Small intestine (tissue), 16 donors: ENCODE measurements at places on chromosomes 16 and 17.

DNA sequence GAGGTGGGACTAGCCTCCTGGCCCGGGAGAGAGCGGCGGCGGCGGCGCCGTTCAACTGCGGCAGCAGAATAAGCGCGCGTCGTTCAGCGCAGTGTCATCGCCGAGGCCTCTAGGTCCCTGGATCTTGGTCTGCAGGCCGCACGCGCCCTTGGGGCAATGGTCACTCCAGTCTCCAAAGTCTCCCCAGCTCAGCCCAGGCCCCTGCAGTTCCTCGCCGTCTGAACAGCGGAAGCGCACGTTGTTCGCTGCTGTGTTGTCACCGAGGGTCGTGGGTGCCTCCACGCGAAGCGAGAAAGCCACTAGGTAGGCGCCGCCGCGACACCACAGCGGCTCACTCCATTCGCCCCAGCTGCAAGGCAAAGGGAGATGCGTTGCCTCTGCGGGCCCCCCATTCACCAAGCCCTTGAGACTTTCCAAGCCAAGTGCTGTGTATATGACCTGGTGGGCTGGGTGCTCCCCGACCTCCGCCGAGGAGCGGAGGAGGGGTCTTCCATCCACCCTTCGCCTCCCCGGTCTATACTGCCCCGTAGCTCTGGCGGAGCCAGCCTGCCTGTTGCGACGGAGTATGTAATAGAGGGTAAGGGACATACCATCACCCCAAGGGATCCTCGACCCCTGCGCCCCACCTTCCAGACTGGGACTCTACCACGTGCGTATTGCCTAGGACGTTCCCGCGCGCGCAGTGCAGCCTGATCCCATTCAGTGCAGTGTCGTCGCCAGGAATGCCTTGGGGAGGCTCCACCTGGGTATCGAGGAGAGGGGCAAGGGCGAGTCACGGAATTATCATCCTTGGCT, 656 bp downstream of the VMO1 start:
- peaks cover 12% of the 10 kb centered on the region for H3K36me3 ChIP-seq
- no peak overlapping the region for H3K4me3 ChIP-seq
- H3K27ac ChIP-seq = no peak overlapping the region
- peaks cover 46% of the 10 kb centered on the region for H3K27me3 ChIP-seq

GRCh38 chr17:64261417-64262145, 1.5 kb downstream of the TEX2 start:
- peak overlapping the region; percentile 88 for H3K27ac ChIP-seq
- peaks cover 9% of the 10 kb centered on the region for H3K4me1 ChIP-seq
- H3K27me3 ChIP-seq = no peaks in the 10 kb centered on the region
- peak overlapping the region; percentile 74 for H3K4me3 ChIP-seq

- peak; percentile 54 for DNase-seq
- no peak overlapping the region for H3K27ac ChIP-seq
- no peaks in the 10 kb centered on the region for H3K27me3 ChIP-seq
- H3K4me3 ChIP-seq = no peak overlapping the region
These were observed 27.9 kb downstream of the MBTD1 start for GRCh38 chr17:51231999-51232398.

GRCh38 chr16:84068783-84069462, 26.3 kb upstream of the SLC38A8 start:
- DNase-seq = no peak
- H3K27ac ChIP-seq = no peak overlapping the region
- no peaks in the 10 kb centered on the region for H3K27me3 ChIP-seq
- H3K4me3 ChIP-seq = no peak overlapping the region
- peaks cover 11% of the 10 kb centered on the region for H3K36me3 ChIP-seq

GRCh38 chr17:1181753-1182137, 2.0 kb upstream of the ABR start:
- peaks cover 55% of the 10 kb centered on the region for H3K27me3 ChIP-seq
- no peak overlapping the region for H3K4me3 ChIP-seq
- H3K36me3 ChIP-seq = peaks cover 2% of the 10 kb centered on the region
- no peak for DNase-seq
- H3K27ac ChIP-seq = no peak overlapping the region

DNA sequence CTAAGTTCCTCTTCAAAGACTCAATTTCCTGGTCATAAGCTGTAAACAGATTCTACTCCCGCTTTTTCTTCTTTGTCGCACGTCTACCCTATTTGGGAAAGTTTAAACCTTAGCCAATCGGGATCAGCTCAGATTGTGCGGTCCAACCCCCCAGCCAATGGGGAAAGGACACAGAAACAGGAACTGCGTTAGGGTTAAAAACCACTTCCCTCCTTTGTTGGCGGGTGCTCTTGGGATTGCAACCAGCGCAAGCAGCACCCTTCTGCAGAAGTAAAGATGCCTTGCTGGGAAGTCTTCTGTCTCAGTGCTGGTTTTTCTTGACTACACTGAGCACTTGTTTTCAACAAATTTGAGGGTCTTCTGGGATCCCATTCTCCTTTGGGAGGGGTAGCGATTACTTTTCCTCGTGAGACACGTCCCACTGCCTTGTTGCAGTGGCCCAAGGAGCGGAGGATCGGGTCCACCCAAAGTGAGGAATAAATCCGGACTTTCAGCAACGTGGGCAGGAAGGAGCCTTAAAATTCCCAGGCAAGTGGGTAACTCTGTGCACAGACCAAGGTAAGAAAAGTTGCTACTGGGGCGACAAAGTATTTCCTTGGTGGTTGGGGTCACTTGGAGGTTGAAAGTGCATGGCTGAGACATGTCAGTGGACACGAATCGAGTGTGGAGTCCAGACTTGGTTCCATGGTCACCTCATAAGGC, 1.0 kb upstream of the YPEL3 start:
- peak overlapping the region; percentile 77 for H3K27ac ChIP-seq
- no peaks in the 10 kb centered on the region for H3K36me3 ChIP-seq
- H3K27me3 ChIP-seq = no peaks in the 10 kb centered on the region
- H3K4me1 ChIP-seq = peaks cover 22% of the 10 kb centered on the region
- H3K4me3 ChIP-seq = no peak overlapping the region
- no peak for DNase-seq

DNA sequence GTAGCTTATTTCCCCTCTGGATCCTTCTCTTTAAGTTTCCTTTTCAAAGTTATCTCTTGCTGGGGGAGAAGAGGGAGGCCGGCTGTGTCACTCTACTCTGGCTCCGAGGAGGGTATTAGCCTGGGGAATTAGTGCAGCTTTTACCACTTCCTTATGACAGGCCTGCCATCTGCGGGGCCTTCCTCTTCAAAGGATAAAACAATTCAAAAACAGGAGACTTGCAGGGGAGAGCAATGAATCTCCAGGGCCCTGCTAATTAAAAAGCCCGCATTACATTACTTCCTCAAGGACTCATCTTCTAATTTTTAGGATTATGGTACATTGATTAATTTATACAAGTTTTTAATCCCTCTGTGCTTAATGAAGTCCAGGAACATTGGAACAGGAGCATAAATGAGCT, 190.9 kb upstream of the CDH5 start:
- no peak overlapping the region for H3K4me3 ChIP-seq
- DNase-seq = no peak
- no peaks in the 10 kb centered on the region for H3K36me3 ChIP-seq
- no peaks in the 10 kb centered on the region for H3K4me1 ChIP-seq
- no peaks in the 10 kb centered on the region for H3K27me3 ChIP-seq

- no peak overlapping the region for H3K4me3 ChIP-seq
- no peak for DNase-seq
- H3K4me1 ChIP-seq = no peaks in the 10 kb centered on the region
These were observed 40.6 kb upstream of the HAS3 start for GRCh38 chr16:69064764-69065313.

GRCh38 chr17:81429821-81430551, 34.7 kb downstream of the BAHCC1 start:
- DNase-seq = no peak
- H3K4me1 ChIP-seq = peaks cover 2% of the 10 kb centered on the region
- H3K4me3 ChIP-seq = no peak overlapping the region
- H3K27ac ChIP-seq = no peak overlapping the region
- peaks cover 3% of the 10 kb centered on the region for H3K27me3 ChIP-seq

DNA sequence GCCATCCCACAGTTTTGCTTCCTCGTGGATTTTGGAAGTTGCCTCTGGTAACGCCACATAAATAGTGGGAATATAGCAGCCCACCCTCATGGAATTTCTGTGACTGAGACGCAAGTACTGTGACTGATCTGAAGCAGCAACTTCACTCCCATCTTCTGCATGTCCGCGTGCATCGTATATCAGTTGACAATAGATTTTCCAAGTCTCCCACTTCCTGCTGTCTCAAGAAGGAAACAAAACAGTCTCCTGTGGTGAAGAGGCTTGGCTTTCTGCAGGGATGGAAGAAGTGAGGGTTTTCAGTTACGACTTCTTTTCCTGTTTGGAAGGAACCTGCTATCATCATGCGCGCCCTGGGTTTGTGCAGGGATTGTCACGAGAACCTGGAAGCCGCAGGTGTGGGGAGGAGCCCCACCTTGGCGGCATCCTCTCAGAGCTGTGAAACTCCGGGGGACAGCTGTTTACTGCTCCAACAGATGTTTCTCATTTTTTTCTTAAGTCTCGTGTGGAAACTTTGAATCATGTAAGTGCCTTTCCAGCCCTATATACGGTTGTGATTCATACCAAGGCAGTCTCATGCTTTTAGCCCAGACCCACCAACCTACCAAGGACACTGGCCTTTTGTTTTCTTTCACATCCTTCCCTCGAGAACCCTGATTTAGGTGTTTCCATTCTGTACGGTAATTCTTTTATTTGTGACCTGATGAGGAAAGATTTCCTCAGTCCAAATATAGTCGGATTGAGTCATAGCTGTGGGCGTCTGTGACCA, 57.5 kb downstream of the WIPI1 start:
- H3K4me1 ChIP-seq = no peaks in the 10 kb centered on the region
- H3K27ac ChIP-seq = no peak overlapping the region
- H3K27me3 ChIP-seq = no peaks in the 10 kb centered on the region
- no peak for DNase-seq
- no peak overlapping the region for H3K4me3 ChIP-seq

GRCh38 chr16:66574531-66574930, 4.7 kb upstream of the CMTM2 start:
- peaks cover 7% of the 10 kb centered on the region for H3K4me1 ChIP-seq
- H3K27me3 ChIP-seq = no peaks in the 10 kb centered on the region

GRCh38 chr16:17512636-17513220, 42.0 kb upstream of the XYLT1 start:
- no peaks in the 10 kb centered on the region for H3K4me1 ChIP-seq
- H3K4me3 ChIP-seq = no peak overlapping the region
- H3K36me3 ChIP-seq = no peaks in the 10 kb centered on the region
- no peak for DNase-seq
- H3K27me3 ChIP-seq = no peaks in the 10 kb centered on the region

DNA sequence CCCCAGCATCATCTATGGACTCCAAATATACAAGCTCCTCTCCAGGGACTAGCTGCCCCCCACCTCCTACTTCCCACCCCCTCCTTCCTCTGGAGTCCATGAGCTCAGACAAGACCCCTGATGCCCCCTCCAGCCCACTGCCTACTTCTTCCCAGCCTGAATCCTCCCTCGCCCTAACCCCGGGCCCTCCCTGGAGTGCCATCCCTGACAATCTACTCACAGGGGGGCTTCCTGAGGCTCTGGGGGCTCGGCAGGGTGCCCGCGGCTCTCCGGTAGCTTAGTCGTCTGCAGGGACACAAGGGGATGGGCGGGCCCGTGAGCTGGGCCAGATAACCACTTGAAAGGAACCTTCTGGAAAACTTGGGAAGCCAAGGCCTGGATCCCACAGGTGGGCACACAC, 15.1 kb downstream of the MPP3 start:
- peaks cover 6% of the 10 kb centered on the region for H3K4me1 ChIP-seq
- no peak overlapping the region for H3K4me3 ChIP-seq
- peaks cover 17% of the 10 kb centered on the region for H3K36me3 ChIP-seq
- no peak overlapping the region for H3K27ac ChIP-seq
- no peaks in the 10 kb centered on the region for H3K27me3 ChIP-seq

DNA sequence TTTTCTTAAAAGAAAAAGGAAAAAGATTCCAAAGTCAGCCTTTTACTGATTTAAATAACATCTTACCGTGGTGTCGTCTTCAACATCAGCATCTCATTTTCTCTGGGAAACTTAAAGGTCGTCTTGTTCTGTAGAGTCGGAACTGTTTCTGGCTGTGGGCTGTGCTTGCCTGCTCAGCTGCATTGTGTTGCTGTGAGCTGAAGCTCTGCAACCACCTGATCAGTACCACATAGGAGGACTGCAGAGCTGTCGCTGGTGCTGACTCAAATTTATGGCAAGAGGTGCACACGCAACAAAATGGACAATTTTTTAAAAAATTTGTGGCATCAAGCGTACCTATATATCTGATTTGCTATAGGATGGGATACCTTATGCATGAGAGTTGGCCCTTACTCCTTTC, at the start of gene OMG:
TSS of gene OMG (minus strand) at position 150 of the 400 bp plus-strand sequence. CDS start 908 bp downstream, outside the sequence.
- no peak within 1 kb of the TSS for H3K27ac ChIP-seq
- H3K36me3 ChIP-seq = no peaks in the 10 kb centered on the region
- H3K4me3 ChIP-seq = no peak within 1 kb of the TSS
- H3K27me3 ChIP-seq = no peaks in the 10 kb centered on the region
- no peak for DNase-seq

DNA sequence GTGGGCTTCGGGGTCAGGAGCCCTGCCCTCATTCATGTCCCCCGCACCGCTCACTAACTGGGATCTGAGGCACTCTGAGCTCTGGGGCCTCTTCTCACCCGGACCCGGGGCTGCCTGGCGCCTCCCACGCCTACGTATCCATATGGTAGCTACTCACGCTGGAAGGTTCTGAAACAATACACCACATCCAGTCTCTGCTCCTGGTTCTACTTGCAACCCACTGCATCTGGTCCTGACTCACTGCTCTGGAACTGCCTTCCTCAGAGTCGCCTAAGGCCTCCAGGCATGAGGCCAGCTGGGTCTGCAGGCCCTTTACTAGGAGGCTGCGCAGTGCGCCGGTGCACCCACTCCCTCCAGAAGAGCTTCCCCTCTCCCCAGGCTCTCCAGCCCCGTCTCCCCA, 18.1 kb downstream of the USP36 start:
- no peak overlapping the region for H3K27ac ChIP-seq
- H3K4me3 ChIP-seq = no peak overlapping the region
- no peaks in the 10 kb centered on the region for H3K27me3 ChIP-seq
- H3K4me1 ChIP-seq = no peaks in the 10 kb centered on the region

DNA sequence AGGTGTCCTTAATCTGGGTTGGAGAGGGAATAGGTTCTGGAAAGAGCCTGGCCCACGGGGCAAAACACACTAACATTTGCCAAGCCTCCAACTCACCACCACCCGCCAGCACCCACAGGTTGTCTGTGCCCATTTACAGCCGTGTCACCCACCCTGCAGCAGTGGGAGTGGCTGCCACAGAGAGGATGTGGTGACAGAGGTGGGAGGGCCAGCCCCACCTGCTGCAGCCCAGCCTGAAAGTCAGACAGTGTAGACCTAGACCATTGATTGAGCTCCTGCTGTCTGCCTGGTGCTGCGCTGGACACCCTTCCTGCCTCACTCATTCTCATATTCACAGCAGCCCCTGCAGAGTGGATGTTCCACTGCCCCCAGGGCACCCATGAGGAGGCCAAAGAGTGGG, 44.7 kb downstream of the IL21R start:
- no peak for DNase-seq
- H3K27me3 ChIP-seq = peaks cover 9% of the 10 kb centered on the region
- H3K27ac ChIP-seq = no peak overlapping the region
- no peak overlapping the region for H3K4me3 ChIP-seq
- H3K36me3 ChIP-seq = no peaks in the 10 kb centered on the region
- no peaks in the 10 kb centered on the region for H3K4me1 ChIP-seq

GRCh38 chr16:11136600-11136999, 119.4 kb downstream of the SOCS1 start:
- no peaks in the 10 kb centered on the region for H3K36me3 ChIP-seq
- no peaks in the 10 kb centered on the region for H3K27me3 ChIP-seq
- no peak for DNase-seq
- H3K27ac ChIP-seq = no peak overlapping the region

GRCh38 chr17:35909408-35909807, 21.2 kb downstream of the RDM1 start:
- H3K27me3 ChIP-seq = no peaks in the 10 kb centered on the region
- no peak overlapping the region for H3K4me3 ChIP-seq
- no peaks in the 10 kb centered on the region for H3K4me1 ChIP-seq
- no peak overlapping the region for H3K27ac ChIP-seq
